Esophagus squamous epithelium (tissue), 5 donors: ENCODE measurements at places on chromosomes 7 and 10.

- no peak for DNase-seq
These were observed 57.3 kb upstream of the DPYSL4 start for GRCh38 chr10:132129431-132129830.

DNA sequence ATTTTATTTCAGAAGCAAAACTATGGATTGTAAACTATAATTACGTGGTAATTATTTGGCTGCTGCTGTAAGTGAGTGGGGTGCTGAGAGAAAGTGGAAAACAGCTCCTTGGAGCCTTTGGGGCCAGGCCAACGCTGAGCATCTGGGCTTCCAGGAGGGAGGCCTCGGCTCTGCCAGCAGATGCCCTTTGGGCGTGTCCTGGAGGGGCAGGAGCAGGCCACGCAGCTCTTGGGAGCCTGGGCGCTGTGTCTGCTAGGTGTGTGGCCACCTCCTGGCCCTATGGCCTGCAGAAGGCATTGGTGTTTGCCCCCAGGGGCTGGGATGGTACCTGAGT lies 423.3 kb downstream of the GLRX3 start:
- no peak for DNase-seq

GRCh38 chr10:19819419-19820033 lies 3.3 kb downstream of the PLXDC2 start:
- DNase-seq, result no peak

- DNase-seq, result no peak
These were observed 399 bp upstream of the OGDHL start for GRCh38 chr10:49762566-49762877.

DNA sequence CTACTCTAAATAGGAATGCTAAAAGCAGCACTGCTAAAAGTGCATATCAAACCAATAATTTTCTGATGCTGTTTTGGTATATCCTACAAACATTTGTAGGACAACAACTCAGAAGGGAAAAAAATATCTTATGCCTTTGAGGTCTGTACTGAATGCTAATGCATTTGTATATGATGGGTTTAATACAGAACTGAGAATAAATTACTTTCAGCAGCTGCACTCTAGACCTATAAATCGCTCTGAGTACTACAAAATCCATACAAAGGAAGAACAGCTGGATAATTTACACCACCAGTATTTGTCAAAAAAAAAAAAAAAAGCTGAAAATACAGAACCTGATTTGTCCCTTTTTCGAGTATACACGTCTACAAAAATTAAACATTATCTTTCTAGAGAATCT lies 344.0 kb downstream of the LRRTM3 start:
- DNase-seq, result no peak

- no peak for DNase-seq
These were observed 972.8 kb downstream of the ANKRD7 start for GRCh38 chr7:119197172-119197876.

GRCh38 chr7:132390705-132391104 lies 185.6 kb downstream of the PLXNA4 start:
- DNase-seq, result no peak
